Activated naive CD8-positive, alpha-beta T cell treated with anti-CD3 and anti-CD28 coated beads for 36 hours (primary cell): ENCODE measurements at places on chromosomes 2 and 18. TPM values are rescaled to one million over a fixed set of nuclear protein-coding genes. Genes with fewer than 3 reads are reported as not detected.

DNA sequence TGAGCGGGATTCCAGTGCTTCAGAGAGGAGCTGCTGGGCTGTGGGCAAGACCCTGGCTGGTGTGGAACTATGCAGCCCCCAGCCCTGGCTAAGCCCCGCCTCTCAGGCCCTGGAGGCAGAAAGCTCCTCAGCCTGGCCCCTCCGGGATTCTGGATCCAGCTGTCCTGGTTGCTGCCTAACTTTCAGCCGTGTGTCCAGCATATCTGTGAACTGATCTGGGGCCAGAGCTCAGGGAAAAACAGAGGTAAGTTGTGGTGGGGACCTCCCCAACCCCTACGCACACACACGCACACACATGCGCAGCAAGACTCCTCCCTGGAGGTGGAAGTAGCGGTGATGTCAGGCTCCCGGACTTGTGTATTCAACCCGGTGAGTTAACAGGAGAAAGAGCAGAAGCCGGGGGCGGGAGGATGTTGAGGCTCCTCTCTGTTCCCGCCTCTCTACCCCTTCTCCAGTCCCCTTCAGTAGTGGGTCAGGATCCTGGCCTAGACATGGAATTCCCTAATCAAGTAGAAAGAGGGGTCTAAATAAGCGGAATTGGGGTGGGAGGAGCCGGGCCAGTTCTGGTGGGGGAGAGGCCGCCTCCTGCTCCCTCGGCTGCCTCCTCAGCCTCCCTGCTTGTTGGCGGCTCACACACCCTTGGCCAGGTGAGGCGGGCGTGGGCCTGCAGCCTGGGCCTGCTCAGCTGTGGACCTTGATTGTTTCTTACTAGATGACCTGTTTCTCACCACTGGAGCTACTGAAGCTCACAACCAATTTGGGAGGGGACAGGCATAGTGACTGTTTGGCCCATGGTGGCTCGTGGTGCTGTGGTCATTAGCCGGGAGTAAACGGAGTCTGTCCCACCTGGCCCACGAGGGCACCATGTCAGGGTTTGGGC lies 33.4 kb downstream of the SIX2 start:
- DNase-seq, result no peak
- H3K27ac ChIP-seq, result peak overlapping the region; percentile 5
- H3K36me3 ChIP-seq, result no peaks in the 10 kb centered on the region
- no peaks in the 10 kb centered on the region for H3K4me1 ChIP-seq

GRCh38 chr2:160324161-160324800 lies 124.2 kb upstream of the ITGB6 start:
- no peak overlapping the region for H3K4me3 ChIP-seq
- peaks cover 15% of the 10 kb centered on the region for H3K36me3 ChIP-seq
- peak; percentile 29 for DNase-seq
- peaks cover 78% of the 10 kb centered on the region for H3K4me1 ChIP-seq
- H3K27me3 ChIP-seq, result no peaks in the 10 kb centered on the region

The EFHD1 gene
- 1.1 TPM for total RNA-seq

DNA sequence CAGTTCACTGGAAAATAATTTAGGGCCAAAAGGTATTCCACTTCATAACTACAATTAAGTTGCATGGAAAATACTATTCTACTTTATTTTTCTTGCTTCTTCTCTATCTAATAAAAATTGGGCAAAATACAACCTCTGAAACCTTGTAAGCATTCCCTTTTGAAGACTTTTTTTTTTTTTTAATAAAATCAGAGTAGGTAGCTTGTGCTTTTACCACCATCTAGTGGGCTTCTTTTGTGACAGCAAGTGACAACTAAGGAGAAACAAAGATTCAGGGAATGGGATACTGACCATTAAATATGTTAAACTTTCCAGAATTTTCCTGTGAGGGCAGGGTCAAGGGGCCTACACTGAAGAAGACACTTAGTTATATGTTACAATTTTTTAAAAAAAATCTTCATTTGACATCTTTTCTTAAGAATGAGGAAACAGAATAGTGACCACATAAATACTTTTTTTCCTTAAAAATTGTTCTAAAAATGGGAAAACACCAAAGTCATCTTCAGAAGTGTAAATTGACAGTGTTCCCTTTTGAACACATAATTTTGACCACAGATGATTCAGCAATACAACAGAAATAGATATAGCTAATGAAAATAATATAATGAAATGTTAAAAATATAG lies 1183.2 kb upstream of the ACVR2A start:
- H3K36me3 ChIP-seq, result no peaks in the 10 kb centered on the region
- no peaks in the 10 kb centered on the region for H3K27me3 ChIP-seq
- no peak overlapping the region for H3K4me3 ChIP-seq
- no peak overlapping the region for H3K27ac ChIP-seq
- H3K4me1 ChIP-seq, result no peaks in the 10 kb centered on the region

GRCh38 chr2:43218702-43219382 lies 7.6 kb downstream of the ZFP36L2 start:
- peak overlapping the region; percentile 90 for H3K27ac ChIP-seq
- peaks cover 27% of the 10 kb centered on the region for H3K36me3 ChIP-seq
- peaks cover 48% of the 10 kb centered on the region for H3K4me1 ChIP-seq
- no peaks in the 10 kb centered on the region for H3K27me3 ChIP-seq
- peak; percentile 63 for DNase-seq

The LTBP1 gene
- 0.31 TPM for total RNA-seq

The ITGB6 gene
- total RNA-seq, result not detected

- H3K4me3 ChIP-seq, result no peak overlapping the region
- no peak overlapping the region for H3K27ac ChIP-seq
- no peak for DNase-seq
- H3K27me3 ChIP-seq, result no peaks in the 10 kb centered on the region
- peaks cover 1% of the 10 kb centered on the region for H3K4me1 ChIP-seq
Observed at GRCh38 chr2:238593236-238593635, 166.5 kb downstream of the ASB1 start.

DNA sequence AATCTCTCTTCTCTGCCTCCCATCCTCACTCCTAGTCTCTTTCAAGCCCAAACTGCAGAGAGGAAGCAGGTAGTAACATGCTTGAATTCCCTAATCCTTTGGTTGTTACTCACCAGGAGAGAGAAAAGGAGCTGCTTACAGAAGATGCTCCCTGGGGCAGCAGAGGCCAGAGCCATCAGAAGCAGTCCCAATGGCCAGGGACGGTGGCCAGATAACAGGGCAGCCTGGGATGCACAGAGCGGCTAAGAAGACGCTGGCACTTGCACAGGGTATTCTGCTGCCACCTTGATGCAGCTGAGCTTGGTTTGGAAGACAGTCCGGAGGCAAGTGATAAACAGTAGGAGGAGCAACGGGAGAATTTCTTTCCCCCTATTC lies 250 bp downstream of the DSC1 start:
- H3K4me3 ChIP-seq, result peak overlapping the region; percentile 64
- H3K27ac ChIP-seq, result peak overlapping the region; percentile 80
- H3K4me1 ChIP-seq, result peaks cover 2% of the 10 kb centered on the region
- H3K27me3 ChIP-seq, result no peaks in the 10 kb centered on the region

The OTOS gene
- not detected for total RNA-seq

DNA sequence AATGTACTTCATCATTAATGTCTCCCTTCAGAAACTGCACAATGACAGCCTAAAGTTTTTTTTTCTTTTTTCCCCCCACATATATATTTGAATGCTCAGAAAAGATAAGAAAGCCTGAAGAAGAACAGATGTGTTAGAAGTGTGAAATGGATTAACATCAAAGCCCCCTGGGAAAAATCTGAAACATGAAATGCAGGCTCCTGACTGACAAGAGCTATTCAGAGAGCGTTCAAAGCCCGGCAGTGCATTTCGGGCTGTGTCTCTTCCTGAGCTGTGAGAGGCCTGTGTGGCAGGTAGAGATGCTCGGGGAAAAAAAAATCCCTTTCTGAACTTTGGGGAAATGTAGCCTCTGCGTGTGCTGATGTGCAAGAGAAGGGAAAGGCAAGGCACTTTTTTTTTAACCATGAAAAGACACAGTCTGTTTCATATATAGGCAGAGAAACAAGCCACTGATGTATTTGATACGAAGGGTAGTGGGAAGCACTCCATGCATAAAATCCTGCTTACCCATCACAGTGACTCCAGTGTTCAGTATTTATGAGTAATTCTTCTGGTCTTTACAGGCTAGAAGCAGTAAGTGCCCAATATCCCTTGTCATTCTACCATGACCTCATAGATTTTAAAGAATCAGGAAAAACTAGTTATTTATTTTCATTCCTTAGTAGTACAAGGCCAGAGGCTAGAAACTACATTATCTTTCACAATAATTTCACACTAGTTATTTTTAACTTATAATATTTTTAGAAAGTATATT lies 1574.2 kb upstream of the PIK3C3 start:
- H3K4me1 ChIP-seq, result no peaks in the 10 kb centered on the region
- H3K36me3 ChIP-seq, result no peaks in the 10 kb centered on the region
- H3K27me3 ChIP-seq, result no peaks in the 10 kb centered on the region

The PLCL1 gene
- 0.23 TPM for total RNA-seq

The TRAF3IP1 gene
- total RNA-seq, result 11.0 TPM

GRCh38 chr2:18005411-18005810 lies 126.9 kb downstream of the KCNS3 start:
- no peaks in the 10 kb centered on the region for H3K36me3 ChIP-seq
- DNase-seq, result no peak
- no peaks in the 10 kb centered on the region for H3K4me1 ChIP-seq
- no peak overlapping the region for H3K4me3 ChIP-seq

GRCh38 chr18:58264840-58265239 lies 220.8 kb downstream of the NEDD4L start:
- no peak for DNase-seq
- no peaks in the 10 kb centered on the region for H3K27me3 ChIP-seq
- no peak overlapping the region for H3K4me3 ChIP-seq
- H3K27ac ChIP-seq, result no peak overlapping the region

The GALR1 gene
- not detected for total RNA-seq

The NOSTRIN gene
- not detected for total RNA-seq

DNA sequence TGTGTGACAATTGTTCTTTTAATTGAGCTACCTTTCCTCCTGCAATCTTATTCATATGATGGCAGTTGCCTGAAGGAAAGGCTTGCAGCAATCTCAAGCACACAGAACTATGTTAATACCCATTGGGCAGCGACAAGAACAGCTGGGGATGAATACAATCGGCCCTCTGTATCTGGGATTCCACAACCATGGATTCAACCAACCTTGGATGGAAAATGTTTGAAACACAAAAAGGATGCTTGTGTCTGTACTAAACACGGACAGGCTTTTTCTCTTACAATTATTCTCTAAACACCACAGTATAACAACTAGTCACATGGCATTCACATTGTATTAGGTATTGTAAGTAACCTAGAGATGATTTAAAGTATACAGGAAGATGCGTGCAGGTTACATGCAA lies 256.1 kb upstream of the SIX2 start:
- DNase-seq, result no peak
- H3K27me3 ChIP-seq, result peaks cover 19% of the 10 kb centered on the region
- H3K27ac ChIP-seq, result no peak overlapping the region
- peaks cover 3% of the 10 kb centered on the region for H3K4me1 ChIP-seq

The ACMSD gene
- total RNA-seq, result not detected

The FAM117B gene
- total RNA-seq, result 23.4 TPM

The RRM2 gene
- 424 TPM for total RNA-seq

The ASB18 gene
- not detected for total RNA-seq
